Thoracic aorta (tissue), 2 donors: ENCODE measurements at places on chromosomes 12 and 14. TPM values are rescaled to one million over a fixed set of nuclear protein-coding genes. Genes with fewer than 3 reads are reported as not detected.

- no peak for DNase-seq
Measured at GRCh38 chr12:68814490-68815231, 6.7 kb downstream of the MDM2 start.

DNA sequence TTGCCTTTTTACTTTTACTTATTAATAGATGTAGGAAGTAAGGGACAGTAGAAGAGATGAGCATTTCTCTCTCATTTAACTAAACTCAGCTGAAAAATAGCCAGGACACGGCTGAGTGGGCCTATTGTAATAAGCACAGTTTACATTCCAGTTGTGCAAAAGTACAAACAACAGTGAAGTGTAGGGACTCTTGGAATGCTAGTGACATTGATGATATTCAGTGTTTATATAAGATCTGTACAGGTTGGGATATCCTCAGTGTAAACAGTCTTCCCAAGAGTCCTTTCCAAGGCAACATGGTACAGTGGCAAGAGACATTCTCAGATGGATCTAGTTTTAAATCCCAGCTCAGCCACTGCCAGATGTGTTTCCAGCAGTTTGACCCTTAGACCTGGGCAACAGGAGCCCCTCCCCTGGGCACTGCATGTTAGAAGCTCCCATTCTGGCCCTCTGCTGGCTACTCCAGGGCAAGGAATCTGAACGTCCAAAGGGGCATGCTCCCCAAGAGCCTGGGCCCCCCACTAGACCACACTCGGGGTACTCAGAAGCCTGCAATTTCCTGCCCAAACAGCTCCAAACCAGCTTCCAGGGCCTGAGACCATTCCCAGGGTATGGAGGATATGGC, 55.3 kb downstream of the STAB2 start:
- no peak for DNase-seq

GRCh38 chr12:121717041-121717699, 4.6 kb downstream of the TMEM120B start:
- DNase-seq = no peak

DNA sequence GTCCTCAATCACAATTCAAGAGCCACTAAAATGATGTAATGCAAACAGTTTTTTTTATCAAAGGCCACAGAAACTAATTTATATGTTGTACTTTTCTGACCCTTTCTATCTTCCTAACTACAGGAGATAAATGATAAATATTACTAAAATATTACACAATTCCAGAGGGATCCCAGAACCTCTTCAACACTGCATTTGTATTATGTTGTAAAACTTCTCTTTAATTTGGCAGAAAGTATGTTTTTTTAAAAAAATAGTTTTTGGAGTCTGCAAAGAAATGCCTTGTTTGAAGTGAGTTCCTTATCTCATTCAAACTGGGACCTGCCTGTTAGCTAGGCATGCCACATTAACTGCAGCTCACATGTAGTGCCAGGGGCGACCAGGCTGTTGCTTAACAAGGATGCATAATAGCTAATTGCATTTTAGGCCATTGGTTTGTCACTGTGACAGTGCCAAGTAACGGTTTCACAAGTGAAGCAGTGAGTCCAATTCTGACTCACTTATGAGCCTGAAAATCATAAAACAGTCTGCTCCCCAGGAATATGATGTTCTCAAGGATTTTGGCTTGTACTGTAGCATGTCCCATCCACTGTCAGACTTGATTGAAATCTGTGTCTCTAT, 266.9 kb downstream of the KTN1 start:
- peak; percentile 11 for DNase-seq

The NYNRIN gene
- total RNA-seq = 9.5 TPM

GRCh38 chr12:23611320-23611719, 338.1 kb downstream of the SOX5 start:
- no peak for DNase-seq
